ENCODE measurements at places on chromosomes 2 and 18.

- DNase-seq = no peak
Measured at GRCh38 chr2:23483791-23484190, 98.8 kb downstream of the KLHL29 start.

- no peak for DNase-seq
Measured at GRCh38 chr18:78497641-78498040, 482.0 kb upstream of the SALL3 start.

- DNase-seq = no peak
Measured at GRCh38 chr18:5961828-5962150, 66.5 kb upstream of the TMEM200C start.

DNA sequence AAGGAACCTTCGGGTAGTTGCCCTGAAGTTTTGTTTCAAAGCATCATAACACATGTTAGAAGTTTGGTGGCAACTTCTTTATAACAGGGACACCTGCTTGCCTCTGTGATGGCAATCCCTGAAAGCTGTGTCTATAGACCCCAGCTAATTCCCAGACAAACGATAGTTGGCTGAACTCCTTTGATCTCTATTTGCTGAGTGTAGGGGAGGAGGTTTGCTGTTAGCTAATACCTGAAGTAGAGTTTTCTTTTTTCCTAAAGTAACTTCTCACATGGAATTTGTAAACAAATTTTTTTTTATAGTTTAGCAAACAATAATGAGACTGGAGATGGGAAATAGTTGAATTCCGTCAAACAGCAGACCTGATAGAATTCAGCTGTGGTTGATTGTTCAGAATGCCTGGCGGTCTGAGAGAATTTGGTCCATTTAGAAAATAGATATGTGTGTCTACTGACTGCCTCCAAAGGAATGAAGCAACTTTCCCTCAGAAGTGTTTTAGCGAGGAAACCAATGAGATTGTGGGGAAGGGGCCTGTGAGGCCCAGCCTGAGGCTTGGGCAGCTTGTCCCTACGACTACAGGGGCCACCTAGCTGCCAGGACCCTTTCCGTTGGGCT lies 123.5 kb upstream of the EPAS1 start:
- no peak for DNase-seq

- no peak for DNase-seq
Measured at GRCh38 chr2:20067992-20068584, 16.7 kb upstream of the LAPTM4A start.

DNA sequence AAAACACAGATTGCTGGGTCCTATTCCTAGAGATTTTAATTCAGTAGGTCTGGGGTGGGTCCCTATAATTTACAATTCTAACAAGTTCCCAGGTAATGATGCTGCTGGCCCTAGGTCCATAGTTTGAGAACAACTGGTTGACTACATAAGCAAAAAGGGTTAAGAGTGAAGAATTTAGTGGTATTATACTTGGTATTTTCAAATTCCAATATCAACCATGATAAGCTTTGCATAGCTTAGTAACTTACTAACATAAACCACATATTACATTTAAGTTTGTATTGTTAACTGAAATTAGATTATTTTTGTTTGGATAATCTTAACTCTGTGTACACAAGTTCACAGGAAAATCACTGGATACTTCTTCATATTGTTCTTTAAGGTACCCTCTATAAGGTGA lies 862.9 kb upstream of the ACVR2A start:
- DNase-seq = no peak

GRCh38 chr2:74602586-74603281 lies 45.4 kb downstream of the M1AP start:
- DNase-seq = no peak

DNA sequence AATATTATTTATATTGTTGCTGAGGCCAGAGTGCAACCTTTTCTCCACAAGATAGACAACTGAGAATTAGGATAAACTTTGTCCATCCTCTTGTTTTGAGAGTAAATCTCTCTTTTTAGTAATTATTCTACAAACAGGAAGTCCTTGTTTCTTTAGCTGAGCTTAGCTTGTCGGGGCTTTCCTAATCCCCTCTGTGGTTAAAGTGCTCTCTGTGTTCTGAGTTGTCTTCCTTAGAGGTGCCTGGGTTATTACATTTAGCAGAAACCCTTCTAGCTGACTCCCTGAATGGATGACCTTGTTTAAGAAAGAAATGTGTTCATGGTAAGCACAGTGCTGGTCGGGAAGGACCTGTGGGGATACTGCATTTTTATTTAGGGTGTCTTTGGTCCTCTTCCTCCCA lies 12.7 kb downstream of the USP39 start:
- DNase-seq = no peak

DNA sequence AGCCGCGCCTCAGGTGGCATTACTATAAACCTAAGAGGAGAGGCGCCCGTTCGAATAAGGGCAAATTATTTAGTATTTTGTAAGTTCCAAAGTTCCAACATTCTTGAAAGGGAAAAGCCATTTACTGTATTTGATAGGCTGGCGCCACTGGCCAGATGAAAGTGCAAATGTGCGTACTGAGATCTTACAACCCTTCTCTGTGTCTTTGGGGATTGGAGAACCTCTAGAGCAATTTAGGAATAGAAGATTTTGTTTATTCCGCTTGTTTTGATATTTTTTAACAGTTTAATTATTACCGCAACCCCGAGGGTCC lies 467 bp upstream of the WDR35 start:
- no peak for DNase-seq

GRCh38 chr2:201918616-201919307 lies 112.4 kb downstream of the CDK15 start:
- no peak for DNase-seq

DNA sequence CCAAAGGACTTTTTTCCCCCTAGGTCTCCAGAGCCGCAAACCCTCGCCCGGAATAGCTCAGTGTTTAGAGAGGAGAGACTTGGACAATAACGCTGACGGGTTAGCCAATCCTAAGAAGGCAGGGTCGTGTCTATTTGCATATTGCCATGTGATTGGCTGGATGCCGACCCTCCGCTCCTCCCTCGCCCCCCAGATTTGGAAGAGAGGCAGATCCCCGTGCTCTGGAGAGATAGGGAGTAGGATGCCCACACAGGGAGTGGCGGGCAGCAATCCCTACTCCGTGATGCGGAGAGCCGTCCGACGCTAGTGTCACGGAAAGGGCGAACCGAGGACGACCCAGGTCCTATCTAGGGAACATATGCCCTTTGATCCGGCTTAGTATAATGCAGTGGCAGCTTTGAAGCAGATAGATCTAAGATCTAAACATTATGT lies 1.4 kb downstream of the WNT6 start:
- peak; percentile 58 for DNase-seq

- no peak for DNase-seq
Measured at GRCh38 chr2:118982039-118982438, 40.0 kb downstream of the MARCO start.

GRCh38 chr18:79522451-79523205 lies 126.9 kb downstream of the NFATC1 start:
- no peak for DNase-seq

DNA sequence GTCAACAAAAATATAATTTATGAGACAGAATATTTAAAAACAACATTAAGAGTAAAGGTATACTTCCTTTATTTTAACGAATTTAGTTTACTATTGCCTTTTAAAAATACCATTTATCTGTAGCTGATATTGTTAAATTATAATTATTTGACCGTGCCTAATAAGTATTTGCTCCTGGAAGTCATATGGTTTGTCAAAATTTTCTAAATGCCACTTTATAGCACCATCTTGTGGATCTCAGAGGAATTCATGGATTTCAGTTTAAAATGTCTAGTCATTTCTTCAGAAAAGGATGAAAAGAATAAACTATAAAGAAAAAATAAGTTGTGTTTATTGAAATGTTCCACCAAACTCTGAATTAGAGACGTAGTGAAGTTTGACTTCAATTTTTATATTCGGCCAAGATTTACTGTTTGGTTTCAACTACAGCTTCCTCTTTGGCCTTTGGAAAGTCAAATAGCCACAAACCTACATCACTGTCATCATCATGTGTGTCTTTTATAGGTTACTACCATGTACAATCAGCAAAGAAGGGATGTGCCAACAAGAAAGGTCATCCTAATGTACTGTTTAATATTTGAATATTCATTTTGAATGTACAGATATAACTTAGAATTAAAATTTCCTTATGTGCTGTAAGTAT lies 10.3 kb upstream of the FTCDNL1 start:
- no peak for DNase-seq

DNA sequence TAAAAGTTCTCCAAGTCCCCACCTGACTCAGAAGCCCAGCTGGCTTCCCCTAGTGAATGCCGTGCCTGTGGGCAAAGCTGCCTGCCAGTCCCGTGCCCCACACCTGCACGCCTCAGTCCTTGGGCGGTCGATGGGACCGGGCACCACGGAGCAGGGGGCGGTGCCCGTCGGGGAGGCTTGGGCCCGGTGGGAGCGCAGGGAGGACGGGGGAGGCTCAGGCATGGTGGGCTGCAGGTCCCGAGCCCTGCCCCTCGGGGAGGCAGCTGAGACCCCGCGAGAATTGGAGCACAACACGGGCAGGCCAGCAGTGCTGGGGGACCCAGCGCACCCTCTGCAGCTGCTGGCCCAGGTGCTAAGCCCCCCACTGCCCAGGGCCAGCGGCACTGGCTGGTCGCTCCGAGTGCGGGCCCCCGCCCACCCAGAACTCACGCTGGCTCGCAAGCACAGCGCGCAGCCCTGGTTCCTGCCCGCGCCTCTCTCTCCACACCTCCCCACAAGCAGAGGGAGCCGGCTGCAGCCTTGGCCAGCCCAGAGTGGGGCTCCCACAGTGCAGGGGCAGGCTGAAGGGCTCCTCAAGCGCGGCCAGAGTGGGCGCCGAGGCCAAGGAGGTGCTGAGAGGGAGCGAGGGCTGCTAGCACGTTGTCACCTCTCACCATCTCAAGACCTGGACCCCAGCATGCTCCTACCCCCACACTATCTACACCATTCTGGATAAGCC lies 215.5 kb downstream of the TNS1 start:
- no peak for DNase-seq

- no peak for DNase-seq
Measured at GRCh38 chr18:32909798-32910561, 137.2 kb upstream of the KLHL14 start.

GRCh38 chr2:208033701-208034502 lies 8.6 kb upstream of the PLEKHM3 start:
- DNase-seq = peak; percentile 17

DNA sequence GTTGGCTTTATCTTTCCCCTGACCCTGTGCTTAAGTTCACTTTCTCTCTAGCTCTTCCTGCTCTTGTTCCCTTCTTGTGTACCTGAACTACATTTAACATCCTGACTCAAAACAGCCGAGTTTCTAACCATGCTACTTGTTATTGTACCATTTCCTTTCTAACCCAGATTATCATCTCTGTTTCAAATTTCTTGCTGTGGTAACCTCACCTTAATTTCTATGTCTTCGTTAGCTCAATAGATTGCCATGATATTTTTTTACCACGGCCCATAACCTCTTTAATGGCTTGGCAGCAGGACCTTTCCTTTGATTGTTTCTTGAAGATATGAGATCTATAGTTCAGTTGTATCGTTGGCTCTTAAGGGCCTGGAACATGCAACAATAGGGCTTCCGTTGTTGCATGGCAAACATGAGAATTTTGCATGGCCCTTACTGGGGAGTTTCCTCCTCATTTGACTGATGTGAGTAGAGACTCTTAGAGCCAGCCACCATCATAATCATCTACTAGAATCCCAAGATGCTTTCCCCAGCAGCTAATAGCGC lies 11.1 kb downstream of the CFAP36 start:
- DNase-seq = no peak

- no peak for DNase-seq
Measured at GRCh38 chr18:62711781-62712180, 3.6 kb upstream of the PHLPP1 start.

DNA sequence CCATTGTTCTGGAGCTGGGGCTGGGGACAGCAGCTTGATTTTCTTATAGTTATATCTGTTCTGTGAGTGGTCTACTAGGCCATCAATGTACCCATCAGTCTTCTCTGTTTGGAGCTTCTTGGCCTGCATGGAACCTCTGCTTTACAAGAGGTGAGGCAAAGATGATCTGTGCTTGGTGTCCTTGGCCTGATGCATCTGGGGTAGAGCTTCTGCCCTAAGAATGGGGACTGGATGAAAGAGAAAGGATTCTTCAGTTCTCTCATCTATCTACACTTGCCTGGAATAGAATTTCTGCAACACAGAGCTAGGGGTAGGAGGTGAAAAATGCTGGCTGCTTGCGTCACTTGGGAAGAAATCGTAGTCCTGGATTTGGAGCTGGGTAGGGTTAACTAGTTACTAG lies 46.2 kb downstream of the ACSL3 start:
- DNase-seq = no peak

GRCh38 chr2:230582851-230583283 lies 129.8 kb upstream of the CAB39 start:
- no peak for DNase-seq

DNA sequence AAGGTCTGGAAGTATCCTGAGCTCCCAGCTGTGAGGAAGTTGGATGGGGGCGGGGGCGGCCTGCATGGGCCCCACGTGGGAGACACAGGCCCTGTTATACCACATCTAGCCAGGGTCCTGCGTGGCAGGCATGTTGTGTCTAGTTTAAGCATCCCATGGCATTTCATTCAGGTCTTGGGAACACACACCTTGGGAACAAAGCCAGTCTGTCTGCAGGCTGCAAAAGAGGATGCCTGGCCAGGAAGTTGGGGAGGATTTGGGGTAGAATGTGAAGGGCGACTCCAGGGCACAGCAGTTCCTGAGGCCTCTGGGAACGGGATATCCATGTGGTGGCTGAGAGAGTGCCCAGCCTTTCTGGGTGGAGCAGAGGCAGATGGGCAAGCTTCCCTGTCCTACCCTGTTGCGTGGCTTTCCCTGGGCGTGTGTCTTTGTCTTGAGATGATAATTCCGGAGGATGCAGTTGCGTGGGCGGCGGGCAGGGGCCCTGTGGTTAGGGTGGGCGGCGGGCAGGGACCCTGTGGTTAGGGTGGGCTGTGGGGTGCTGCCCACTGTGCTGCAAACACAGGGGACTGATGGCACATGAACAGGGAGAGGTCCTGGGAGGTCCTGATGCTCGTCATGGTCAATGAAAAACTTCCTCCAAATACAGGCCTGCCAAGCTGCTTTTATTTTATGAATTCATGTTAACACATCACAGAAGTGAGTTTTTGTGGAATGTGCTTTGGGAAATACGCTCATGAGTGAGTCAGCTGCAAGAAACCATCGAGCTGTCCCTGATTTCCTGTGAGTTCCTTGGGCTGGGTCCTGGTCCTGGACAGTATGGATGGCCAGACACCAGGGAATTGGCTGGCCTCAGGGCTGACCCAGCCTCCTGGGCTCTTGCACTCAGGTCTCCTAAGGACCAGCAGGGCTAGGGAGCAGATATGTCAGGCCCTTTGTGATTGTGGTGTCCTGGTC lies 90.0 kb upstream of the HS6ST1 start:
- DNase-seq = no peak

- DNase-seq = no peak
Measured at GRCh38 chr2:42961961-42962360, 169.6 kb upstream of the HAAO start.

DNA sequence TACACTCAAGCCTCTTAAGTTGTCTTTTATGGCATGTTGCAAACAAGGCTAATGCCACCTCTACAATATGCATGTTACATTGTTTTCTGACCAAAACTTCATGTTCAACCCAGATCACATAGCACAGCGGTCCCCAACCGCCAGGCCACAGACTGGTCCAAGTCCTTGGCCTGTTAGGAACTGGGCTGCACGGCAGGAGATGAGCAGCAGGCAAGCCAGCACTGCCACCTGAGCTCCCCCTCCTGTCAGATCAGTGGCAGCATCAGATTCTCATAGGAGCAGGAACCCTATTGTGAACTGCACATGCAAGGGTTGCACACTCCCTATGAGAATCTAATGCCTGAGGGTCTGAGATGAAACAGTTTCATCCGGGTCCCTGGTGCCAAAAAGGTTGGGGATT lies 324.8 kb upstream of the CHAC2 start:
- DNase-seq = no peak

GRCh38 chr2:226611196-226611943 lies 188.2 kb downstream of the IRS1 start:
- DNase-seq = no peak

GRCh38 chr2:130375291-130376266 lies 19.7 kb downstream of the PTPN18 start:
- DNase-seq = no peak

All from NCI-H1092 (cell line).